Midbrain (tissue), 1 donor: ENCODE measurements at places on chromosomes 7 and 10.

DNA sequence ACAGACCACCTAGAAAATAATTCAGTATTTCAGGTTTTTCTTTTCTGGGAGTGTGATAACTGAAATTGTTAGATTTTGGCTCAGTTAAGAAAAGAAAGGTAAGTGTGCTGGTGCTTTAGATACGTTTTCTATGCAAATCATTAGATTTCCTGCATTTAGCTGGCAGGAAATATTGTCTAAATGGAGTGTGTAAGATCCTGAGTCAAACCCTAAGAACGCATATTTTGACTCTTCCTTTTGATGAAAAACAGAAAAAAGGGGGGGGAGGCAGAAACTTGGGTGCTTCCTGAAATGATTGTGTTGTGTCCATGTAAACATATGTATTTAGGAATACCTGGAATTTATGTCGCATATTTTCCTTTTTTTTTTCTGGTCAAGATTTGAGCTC is 1.2 kb downstream of the GRK5 start:
- no peak for DNase-seq

DNA sequence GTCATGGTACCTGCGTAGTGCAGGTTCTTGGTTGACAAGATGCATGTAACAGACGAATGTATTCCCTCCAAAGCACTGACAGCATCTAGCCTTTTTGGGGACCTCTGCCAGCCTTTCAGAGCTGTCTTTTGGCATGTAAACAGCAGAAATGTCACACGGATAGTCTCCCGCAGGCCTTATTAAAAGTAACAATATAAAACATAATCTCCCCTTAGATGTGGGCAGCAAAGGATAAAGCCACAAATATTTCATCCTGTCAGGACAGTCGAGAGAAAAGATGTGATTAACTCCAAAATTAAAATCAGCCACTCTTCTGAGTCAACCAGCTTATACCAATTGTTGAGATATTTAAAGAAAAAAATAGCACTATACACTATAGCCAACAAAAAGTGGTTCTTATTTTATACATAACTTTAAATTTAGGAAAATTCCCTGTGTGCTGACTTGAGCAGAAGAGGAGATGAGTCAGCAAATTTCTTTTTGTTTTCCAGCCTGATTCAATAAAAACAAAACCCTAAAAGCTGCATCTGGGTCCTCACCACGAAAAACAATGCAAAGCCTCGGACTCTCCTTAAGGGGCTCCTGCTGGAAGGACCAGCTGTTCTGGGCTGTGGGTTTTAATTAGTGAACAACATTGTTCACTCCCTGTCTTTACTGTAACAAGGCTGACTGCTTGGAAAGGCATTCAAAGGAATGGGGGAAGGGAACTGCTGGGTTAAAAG is 240.2 kb downstream of the ADAM12 start:
- no peak for DNase-seq

- no peak for DNase-seq
Observed at GRCh38 chr7:46393142-46393541, 472.1 kb upstream of the IGFBP3 start.

DNA sequence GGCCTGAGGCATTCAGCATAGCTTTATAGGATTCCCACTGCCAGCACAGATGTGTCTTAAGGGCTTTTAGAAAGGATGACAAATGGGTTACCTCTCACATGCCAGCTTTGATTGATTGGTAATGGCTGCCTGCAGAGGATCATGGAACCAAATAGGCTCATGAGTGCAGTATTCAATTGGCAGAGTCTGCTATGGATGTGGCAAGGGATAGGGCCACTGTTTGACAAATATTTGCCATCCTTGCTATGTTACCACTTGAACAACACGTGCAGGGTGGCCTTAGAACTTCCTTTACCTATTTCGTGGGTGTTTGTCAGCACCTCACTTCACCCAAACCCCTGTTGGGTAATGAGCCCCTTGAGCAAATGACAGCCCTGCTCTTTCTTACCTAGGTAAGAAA is 139.2 kb downstream of the C10orf105 start:
- no peak for DNase-seq

DNA sequence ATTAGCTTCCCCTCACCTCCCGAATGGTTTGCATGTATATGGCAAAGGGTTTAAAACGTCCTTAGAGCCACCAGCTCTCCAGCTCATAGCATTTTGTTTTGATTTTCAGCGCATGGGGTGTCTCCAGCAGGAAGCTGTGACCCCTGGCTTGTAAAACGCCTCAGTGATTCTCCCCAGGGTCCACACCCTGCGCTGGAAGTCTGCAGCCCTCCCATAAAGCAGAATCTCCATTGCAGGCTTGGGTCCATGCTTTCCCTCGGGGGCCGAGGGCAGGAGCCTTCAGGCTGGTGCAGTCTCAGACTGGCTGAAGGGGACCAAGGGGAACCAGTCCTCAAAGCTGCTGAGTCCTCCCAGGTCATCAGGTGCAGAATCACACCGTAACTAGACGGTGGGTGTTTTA is 109.7 kb downstream of the VIPR2 start:
- DNase-seq, result no peak

GRCh38 chr7:78769481-78770101 is 683.9 kb downstream of the MAGI2 start:
- DNase-seq, result peak; percentile 53

- no peak for DNase-seq
Observed at GRCh38 chr10:10811562-10811961, 206.1 kb upstream of the CELF2 start.

DNA sequence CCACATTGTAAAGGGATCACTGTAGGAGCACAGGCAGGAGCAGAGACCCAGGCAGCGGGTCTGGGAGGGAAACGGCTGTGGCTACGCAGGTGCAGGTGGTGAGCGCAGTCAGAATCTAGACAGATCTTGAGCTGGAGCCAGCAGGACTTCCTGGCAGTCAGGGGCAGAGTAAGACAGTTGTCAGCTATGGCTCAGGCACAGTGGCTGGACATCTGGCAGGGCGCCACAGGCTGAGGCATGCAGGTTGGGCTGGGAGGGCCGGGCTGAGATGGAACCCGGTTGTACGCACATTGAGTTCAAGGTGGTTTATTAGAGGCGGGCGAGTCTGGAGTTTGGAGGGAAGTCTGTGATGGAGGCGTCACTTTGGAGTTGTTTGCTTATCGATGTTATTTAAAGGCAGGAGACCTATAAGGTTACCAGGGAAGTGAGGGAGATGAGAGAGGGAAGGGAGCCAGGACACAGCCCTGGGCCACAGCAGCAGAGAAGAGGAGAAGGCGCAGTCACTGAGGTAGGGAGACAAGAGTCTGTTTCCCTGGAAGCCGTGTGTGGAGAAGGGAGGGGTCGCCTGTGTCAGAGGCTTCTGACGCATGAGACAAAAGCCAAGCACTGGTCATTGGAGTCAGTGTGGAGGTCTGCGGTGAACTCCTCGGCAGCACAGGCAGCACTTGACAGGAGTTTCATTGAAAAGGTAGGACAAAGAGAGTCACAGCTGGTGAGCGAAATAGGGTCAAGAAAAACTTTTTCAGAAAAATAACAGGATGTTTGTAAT is 73.8 kb downstream of the LANCL2 start:
- DNase-seq, result no peak

- peak; percentile 52 for DNase-seq
Observed at GRCh38 chr10:5434017-5434753, 21.8 kb downstream of the NET1 start.

DNA sequence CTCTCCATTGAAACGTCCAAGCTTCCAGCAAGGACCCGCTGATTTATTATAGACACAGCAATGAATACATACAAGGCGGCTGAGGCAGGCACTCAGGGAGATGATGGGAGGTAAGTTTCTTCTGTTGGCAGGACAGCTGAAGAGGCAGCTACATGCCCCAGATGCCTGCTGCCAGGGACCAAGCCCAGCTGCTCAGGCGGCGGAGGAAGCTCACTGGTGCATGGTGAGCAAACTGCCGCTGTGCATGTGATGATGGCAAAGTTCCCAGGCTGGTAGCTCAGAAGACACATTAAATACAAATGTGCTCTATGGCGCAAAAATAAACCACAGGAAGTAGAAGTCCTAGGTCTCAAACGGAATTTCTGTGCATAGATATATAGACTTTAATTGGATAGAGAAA is 2.3 kb downstream of the DNTT start:
- DNase-seq, result no peak

DNA sequence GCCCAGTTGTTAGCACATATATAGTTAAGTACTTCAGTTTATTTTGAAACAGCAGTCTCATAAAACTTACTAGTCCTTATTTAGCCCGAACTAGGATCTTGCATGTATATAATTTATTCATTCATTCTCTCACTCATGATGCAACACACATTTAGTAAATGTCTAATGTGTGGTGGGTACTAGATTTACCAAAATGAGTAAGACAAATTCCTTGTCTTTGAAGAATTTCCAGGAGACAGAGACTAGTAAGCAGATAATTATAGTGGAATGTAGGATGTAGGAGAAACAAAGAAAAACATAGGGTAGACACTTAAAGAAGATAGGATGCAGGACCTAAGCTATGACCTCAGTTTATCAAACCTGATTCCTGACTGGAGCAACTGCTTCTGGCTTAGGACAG is 120.2 kb upstream of the AMPH start:
- no peak for DNase-seq

DNA sequence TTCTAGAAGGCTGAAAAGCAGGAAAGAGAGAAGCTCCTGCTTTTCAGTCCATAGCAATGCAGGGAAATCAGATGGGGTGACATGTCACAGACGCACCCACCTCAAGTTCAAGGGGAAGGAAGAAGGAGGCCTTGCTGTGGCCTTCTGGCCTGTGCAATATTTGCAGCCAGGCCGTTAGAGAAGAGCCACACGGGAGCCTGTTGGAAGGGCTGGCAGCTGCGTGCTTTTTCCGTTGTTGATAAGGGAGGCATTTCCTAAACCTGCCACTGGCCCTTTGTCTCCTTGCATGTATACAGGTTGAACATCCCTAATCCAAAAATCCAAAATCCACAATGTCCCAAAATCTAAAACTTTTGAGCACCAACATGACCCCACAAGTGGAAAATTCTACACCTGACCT is 492.5 kb upstream of the ZMIZ1 start:
- no peak for DNase-seq

GRCh38 chr7:7521259-7521658 is 14.4 kb downstream of the COL28A1 start:
- no peak for DNase-seq

- no peak for DNase-seq
Observed at GRCh38 chr10:116247691-116248090, 25.3 kb downstream of the GFRA1 start.

DNA sequence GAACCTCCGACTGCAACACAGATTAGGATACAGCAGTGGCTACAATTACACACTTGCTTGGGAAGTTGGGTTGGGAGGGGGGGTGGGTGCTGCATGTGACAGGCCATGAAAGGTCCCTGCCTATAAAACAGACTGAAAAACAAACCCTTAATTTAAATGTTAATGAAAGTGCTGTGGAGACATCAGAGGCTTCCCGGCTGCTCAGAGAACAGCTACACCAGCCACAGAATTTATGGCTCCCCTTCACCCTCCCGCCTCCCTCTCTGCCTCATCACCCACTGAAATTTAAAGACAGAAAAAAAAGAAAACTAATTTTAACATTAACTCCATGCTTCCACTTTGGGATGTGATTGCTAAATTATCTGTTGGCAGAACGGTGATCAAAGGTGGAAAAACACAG is 34.7 kb downstream of the FBXW4 start:
- no peak for DNase-seq

DNA sequence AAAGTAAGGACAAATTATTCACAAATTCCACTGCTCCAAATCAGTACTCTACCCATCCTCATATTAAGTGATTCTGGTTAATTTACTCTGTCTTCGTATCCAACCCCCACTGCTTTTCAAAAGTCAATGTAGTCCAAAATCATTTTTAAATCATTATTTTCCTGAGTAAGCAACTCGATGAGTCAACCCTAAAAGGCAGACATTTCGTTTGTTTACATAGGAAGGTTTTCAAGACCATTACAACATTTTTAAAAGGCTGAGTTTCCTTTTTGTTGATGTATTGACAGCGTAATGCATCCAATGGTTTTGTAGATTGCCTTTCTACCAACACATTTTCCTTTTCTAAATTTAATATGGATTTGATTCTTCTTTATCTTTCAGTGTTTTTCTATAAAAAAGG is 523.0 kb upstream of the ANKRD30A start:
- no peak for DNase-seq

- peak; percentile 57 for DNase-seq
Observed at GRCh38 chr10:62379394-62379793, 5.2 kb downstream of the ZNF365 start.

GRCh38 chr7:36284456-36285090 is 105.1 kb upstream of the ANLN start:
- no peak for DNase-seq

- no peak for DNase-seq
Observed at GRCh38 chr7:76394957-76395356, 14.5 kb downstream of the SSC4D start.

DNA sequence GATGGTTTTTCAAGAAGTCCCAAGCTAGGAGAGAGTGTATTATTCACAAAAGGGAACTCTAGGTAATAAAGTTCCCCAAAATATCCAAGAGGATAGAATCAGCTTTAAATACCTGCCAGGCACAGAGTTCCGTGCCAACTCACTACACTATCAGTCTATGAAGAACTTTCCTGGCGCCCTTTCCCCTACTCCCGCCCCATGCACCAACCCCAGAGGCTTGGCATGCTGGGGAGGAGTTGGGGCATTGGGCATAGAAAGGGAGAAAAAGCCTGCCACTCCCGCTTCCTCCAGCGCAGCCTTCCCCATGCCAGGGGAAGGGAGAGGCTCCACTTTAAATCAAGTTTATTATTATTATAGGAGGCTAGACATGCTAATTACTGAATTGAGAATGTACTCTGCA is 54.9 kb downstream of the ZNF800 start:
- DNase-seq, result no peak

DNA sequence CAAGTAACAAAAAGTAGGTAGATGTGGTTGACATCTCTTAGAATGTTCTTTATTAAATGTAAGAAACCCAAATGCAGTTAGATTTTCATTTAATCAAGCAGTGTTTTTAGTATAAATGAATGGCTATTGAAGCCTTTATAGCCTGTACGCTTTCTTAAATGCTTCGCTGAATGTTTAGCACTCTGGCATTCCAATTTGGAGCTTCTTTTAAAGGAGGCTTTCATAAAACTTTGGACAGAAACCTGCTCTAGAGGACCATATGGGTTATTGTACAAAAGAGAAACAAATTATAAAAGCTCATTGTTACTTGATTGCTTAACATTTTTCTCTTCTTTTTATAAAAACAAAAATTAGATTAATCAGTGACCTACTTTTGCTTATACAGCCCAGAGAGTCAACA is 59.5 kb downstream of the KCND2 start:
- no peak for DNase-seq

DNA sequence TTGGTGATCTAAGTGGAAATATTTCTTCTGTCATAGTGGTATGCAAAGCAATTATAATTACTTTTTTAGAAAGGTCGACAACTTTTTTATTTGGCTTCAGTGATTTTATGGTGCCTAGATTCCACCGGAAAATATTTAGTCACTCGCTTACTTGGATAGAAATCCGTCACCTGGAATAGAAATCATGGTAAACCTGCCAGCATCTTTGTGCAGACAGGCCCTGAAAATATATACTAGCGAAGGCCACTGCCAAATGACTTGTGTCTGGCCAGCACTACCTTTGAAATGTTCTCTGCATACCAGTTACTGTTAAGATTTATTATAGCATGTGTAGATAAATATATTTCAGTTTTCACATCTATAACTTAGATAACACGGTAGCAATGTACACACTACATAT is 226.4 kb downstream of the AGMO start:
- no peak for DNase-seq
